ENCODE measurements at places on chromosomes 12 and 14.

DNA sequence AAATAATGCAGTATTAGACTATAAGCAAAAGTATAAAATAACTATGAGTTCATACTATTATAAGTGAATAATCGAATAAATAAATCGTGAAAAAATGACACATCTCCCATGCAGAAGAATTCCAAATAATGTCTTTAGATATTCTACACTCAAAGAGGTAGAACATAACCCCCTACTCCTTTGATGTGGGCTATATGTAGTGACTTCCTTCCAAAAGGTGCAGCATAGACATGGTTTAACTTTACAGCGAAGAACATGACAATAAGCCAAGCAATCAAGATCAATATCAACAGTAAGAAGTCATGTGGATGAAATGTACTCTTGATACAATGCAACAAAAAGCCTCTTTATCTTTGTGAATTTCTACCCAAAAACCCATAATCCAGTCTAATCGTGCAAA lies 46.0 kb upstream of the HIF1A start:
- DNase-seq: no peak

GRCh38 chr14:96065661-96066459 lies 26.7 kb downstream of the C14orf132 start:
- DNase-seq: no peak

GRCh38 chr12:106974511-106974910 lies 12.4 kb downstream of the MTERF2 start:
- DNase-seq: peak; percentile 31

DNA sequence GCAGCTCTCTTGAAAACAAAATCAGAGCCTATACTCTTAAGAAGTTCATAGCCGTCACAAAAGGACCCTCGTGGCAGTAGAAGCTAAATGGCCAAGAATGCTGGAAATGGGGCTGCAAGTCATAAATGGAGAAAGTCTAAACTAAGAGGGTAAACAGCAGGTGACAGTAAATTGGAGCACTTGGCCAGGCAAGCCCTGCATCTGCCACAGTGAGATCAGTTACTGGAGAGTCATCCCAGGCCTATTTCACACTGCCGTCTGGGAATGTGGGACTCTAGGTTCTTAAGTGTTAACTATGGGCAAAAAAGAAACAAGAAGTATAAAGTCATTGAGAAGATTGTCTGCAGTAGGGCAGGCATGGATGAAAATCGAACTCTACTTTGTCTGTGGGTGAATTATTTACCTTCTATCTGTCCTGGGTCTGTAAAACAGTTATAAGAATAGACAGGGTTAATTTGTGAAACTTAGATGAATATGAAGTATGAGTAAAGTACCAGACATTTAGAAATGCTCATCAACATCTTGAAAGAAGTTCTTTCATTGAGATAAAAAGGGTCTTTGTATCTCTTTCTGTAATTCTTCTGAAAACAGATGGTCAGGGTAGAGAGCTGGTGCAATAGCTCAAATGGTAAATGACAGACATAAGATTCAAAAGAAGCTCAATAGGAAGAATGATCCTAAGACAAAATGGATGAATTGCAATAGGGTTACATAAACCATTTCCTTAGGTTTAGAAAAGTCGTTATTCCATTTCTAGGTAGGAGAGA lies 792.5 kb downstream of the DIO2 start:
- peak; percentile 29 for DNase-seq

DNA sequence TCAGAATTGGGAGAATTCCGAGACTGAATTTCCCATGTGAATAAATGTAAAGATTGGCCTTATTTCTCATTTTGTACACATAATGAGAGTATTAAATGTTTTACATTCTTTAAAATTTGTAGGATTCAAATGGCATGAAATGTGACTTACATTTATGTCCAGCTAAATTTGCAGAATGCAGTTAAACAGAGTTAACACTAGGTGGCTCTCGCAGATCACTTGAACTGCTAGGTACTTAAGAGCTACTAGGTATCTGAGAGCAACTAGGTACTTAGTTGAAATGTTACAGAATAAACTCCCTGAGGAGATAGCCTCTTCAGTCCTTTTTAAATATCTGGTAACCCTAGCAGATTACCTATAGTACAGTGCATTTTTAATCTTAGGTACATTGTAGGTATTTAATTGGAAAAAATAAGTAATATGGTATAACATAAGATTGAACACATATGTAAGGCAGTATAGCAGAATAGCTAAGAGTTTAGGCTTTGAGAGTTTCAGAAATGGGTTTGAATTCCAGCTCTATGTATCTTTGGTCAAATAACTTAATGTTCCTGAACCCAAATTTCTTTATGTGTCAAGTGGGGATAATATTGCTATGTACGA lies 73.8 kb downstream of the KIAA0586 start:
- DNase-seq: peak; percentile 79

Measured in NCI-H510A treated with DMSO at 0.1 percent for 48 hours (cell line).